ENCODE measurements at places on chromosomes 4 and X. TPM values are rescaled to one million over a fixed set of nuclear protein-coding genes. Genes with fewer than 3 reads are reported as not detected.

Gene SLC4A4
- polyA plus RNA-seq: 10.4 TPM

Gene G6PD
- polyA plus RNA-seq: 11.1 TPM

Gene LDB2
- 36.6 TPM for polyA plus RNA-seq

Gene RAB33A
- polyA plus RNA-seq: 0.43 TPM

Gene ASB5
- 133 TPM for polyA plus RNA-seq

Gene SYN1
- polyA plus RNA-seq: 11.6 TPM

Gene STPG2
- not detected for polyA plus RNA-seq

Gene SLC2A9
- 3.4 TPM for polyA plus RNA-seq

Gene REPS2
- 8.1 TPM for polyA plus RNA-seq

Gene DACH2
- polyA plus RNA-seq: 0.99 TPM

Gene MID1
- 22.2 TPM for polyA plus RNA-seq

Gene HELT
- polyA plus RNA-seq: not detected

Gene GRSF1
- 181 TPM for polyA plus RNA-seq

Gene CCNB3
- 2.3 TPM for polyA plus RNA-seq

Gene CYP4V2
- polyA plus RNA-seq: 3.3 TPM

Gene RBM46
- polyA plus RNA-seq: not detected

Gene AKAP14
- polyA plus RNA-seq: not detected

Gene HAUS3
- polyA plus RNA-seq: 12.3 TPM

Gene STK26
- 44.0 TPM for polyA plus RNA-seq

Gene GAGE12H
- polyA plus RNA-seq: not detected

Gene NPNT
- polyA plus RNA-seq: 151 TPM

Gene IL2RG
- 1.5 TPM for polyA plus RNA-seq

Gene PRSS12
- 8.9 TPM for polyA plus RNA-seq

Gene JCHAIN
- polyA plus RNA-seq: 1.5 TPM

Gene MND1
- 3.5 TPM for polyA plus RNA-seq

Gene TBC1D1
- polyA plus RNA-seq: 53.7 TPM

Gene TBL1X
- polyA plus RNA-seq: 8.8 TPM

Gene TNMD
- 68.7 TPM for polyA plus RNA-seq

Gene ITGB1BP2
- polyA plus RNA-seq: 142 TPM

Gene PNMA3
- 1.6 TPM for polyA plus RNA-seq

All from forelimb muscle (tissue), 1 donor.